ENCODE measurements at places on chromosomes 2 and 18.

DNA sequence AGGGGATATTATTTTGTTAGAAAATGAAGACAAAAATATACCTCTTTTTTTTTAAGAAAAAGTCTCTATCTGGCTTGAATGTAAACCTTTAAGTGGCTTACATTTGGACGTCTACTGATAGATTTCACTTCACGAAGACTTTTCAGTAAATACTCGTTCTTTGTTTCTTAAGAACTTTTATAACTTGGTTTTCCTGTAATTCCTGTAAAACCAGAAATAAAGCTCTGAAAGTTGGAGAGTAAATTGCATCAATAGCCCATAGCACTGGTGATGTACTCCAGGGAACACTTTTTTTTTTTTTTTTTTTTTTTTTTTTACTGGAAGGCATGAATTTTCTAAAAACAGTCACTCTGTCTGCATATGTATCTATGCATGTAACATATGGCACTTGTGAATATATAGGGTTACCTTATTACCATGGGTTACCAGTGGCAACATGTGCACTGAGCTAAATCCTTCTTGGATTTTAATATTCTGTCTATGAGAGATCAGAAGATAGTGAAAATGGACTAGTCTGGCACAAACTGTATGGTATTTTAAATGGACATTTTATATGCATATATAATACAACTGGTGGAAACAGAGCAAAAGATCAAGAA is 309.2 kb upstream of the TCF4 start:
- no peak for DNase-seq

- DNase-seq: no peak
Observed at GRCh38 chr2:219723311-219723710, 95.9 kb downstream of the SLC4A3 start.

DNA sequence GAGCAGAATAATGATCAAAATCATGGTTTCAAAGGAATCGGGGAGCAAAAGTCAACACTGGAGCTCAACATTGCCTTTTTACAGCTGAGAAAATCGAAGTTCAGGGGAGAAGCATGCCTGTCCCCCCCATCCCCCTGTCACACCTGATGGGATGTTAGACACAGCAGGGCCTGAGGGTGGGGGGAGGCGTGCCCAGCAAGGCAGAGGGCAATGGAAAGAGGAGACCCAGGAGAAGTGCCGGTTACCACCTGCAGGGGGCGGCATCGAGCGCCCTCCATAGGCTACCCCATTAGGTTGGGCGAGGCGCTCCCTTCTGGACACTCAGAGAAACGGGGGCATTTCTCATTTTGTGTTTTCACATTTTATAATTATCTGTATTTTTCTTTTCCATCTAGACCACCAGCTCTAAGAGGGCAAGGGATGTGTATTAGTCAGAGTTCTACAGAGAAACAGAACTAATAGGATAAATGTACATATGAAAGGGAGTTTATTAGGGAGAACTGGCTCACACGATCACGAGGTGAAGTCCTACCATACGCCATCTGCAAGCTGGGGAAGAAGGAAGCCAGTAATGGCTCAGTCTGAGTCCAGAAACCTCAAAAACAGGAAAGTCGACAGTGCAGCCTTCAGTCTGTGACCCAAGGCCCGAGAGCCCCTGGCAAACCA is 271.3 kb downstream of the LRATD1 start:
- DNase-seq: no peak

- no peak for DNase-seq
Observed at GRCh38 chr18:34491719-34492118, 218.4 kb upstream of the DTNA start.

DNA sequence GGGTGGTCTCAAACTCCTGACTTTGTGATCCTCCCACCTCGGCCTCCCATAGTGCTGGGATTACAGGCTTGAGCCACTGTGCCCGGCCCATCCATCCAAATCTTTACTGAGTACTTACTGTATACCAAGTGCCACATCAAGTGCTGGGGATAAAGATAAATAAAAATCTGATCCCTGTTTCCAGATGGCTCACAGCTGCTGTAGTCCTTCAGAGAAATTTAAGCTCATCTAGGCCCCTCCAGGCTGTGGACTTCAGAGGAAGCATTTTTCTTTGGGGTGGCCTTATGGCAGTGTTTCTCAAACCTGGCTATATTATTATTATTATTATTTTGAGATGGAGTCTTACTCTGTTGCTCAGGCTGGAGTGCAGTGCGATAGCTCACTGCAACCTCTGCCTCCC is 33.7 kb upstream of the GTF2A1L start:
- no peak for DNase-seq

Data from stromal cell of bone marrow (primary cell).